ENCODE measurements at places on chromosomes 5 and 9.
A peak's percentile ranks its signal among the peaks of the same experiment; 100 is the strongest.

GRCh38 chr5:176608937-176609723, 826 bp downstream of the GPRIN1 start:
- DNase-seq, result peak; percentile 37

GRCh38 chr9:107350443-107350842, 67.4 kb downstream of the RAD23B start:
- no peak for DNase-seq

GRCh38 chr9:104798209-104798995, 34.5 kb downstream of the NIPSNAP3B start:
- DNase-seq, result no peak

- DNase-seq, result no peak
Observed at GRCh38 chr5:135643881-135644766, 65.3 kb upstream of the CXCL14 start.

- DNase-seq, result peak; percentile 86
Observed at GRCh38 chr9:101995231-101995630, 256.8 kb upstream of the GRIN3A start.

DNA sequence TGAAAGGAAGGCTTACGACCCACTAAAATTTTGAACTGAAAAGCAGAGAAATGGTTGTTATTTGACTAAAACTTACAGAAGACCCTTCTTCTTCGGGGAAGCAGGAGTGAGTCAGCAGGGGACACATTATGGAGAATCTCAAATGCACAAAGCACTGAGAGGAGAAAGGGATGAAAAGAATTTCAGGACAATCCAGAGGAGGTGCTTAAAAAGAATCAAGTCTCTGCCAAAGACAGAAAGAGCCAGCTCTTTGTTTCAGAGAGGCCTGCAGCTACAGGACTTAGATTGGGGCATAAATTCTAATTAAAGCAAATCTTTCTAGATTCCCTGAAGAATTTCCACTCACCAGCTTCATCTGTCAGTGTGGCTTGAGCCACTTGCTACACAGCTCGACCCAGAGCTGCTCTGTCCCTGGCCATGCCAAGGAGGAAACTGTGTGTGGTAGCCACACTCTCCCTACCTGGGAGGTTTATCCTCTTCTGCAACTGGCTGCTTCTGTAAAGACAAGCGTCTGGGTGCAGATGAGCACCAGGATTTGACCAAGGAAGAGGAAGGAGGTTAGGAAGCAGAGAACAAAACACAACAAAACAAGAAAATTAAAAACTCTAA, 89.9 kb downstream of the SEMA5A start:
- no peak for DNase-seq

DNA sequence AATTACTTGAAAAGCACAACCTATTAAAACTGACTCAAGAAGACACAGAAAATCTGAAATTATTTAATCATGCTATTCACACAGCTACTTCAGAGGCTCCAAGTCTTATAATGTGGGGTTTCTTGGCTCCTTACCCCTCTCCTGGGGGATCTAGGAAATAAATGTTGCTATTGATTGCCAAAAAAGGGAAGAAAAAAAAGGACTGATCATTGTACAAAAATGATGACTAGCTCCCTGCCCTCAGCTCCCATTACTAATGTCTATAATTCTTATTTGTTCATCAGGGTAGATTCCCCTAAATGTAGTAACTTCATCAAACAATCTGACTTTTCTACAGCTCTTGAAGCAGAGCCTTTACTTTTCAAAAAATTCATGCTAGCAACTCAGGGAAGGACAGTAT, 3.3 kb upstream of the SMC5 start:
- DNase-seq, result no peak

DNA sequence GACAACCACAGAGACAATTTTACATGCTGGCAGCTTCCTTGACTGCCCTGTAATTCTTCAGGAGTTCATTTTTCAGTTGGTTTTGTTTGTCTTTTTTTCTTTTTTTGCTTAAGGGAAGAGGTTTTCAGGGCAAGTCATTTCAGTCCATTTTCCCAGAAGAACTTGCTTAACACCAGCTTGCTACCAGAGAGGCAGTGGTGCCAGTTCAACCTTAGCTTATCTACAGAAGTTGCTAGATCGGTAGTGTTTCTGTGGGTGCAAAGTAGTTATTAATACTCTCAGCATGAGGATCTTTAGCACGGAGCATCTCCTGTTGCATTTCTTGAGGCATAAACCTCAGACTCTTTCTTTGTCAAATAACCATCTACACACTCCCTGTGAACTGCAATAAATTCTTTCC, 1.1 kb downstream of the SPEF2 start:
- no peak for DNase-seq

DNA sequence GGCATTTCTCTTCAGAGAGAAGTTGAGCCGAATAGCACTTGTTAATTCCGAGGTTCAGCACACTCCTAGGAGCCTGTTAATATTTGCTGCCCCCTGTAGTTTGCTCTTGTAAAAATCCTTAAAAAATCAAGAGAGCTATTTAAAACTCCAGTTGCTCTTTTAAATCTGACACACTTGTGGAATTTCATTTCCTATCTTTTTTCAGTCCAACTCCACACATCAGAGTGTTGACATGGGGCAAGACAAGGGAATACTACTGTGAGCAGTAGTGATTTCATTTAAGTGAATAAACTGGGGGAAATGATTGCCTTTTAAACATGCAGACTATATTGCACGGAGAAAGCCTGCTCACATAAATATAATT, 1096.3 kb upstream of the DMAC1 start:
- peak; percentile 46 for DNase-seq

DNA sequence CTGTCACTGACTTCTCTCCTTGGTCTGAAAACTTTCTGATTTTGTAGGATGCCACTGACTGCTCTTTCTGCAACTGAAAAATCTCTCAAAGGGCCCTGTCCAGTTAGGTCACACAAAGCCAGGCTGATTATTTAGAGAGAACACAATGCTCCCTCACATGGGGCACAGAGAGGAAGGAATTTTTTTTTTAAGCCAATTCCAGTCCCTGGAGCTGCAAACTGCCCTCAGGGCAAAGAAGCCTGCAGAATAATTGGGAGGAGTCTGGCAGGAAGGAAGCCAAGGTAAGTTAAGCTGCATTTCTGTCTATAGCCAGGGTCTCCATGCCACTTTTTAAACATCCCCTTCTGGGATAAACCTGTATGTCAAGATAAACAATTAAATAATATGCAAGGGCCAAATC, 305.5 kb downstream of the ZSWIM6 start:
- no peak for DNase-seq

- no peak for DNase-seq
Observed at GRCh38 chr5:29389993-29390392, 1803.5 kb upstream of the CDH6 start.

GRCh38 chr9:107274096-107274495, 9.0 kb upstream of the RAD23B start:
- DNase-seq, result no peak

GRCh38 chr5:133950821-133951612, 17.4 kb downstream of the C5orf15 start:
- no peak for DNase-seq

DNA sequence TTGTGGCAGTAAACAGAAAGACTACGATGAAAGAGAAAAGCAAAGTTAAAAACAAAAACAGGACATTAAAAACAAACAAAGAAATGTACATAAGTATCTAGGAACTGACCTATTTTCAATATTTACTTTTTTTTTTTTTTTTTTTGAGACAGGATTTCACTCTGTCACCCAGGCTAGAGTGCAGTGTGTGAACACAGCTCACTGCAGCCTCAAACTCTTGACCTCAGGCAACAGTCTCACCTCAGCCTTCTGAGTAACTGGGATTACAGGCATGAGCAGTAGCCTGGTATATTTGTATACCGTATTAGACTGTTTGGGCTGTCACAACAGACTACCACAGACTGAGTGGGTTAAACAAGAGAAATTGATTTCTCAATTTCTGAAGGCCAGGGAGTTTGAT, 1189.1 kb downstream of the CDH9 start:
- no peak for DNase-seq

GRCh38 chr9:38371495-38371894, 21.0 kb upstream of the ALDH1B1 start:
- no peak for DNase-seq

DNA sequence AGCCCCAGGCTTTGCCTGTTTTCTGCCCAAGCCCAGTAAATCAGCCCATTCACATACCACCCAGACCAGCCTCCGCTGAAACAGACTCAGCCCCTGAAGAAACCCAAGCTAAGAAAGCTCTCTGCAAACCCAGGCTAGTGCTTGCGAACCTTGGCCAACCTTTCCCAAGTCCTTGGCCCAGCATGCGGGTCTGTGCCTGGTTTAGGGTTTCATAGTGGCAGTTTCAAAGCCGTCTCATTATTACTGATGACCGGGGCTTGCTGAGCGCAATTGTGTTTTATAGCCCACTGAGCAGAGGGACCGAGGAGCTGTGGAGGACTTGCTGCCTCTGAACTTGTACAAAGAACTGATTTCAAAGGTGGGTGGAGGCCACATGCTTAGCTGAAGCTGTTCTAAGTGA, 584.3 kb downstream of the BNC2 start:
- DNase-seq, result no peak

GRCh38 chr9:111400564-111400898, 70.5 kb upstream of the OR2K2 start:
- DNase-seq, result peak; percentile 26

DNA sequence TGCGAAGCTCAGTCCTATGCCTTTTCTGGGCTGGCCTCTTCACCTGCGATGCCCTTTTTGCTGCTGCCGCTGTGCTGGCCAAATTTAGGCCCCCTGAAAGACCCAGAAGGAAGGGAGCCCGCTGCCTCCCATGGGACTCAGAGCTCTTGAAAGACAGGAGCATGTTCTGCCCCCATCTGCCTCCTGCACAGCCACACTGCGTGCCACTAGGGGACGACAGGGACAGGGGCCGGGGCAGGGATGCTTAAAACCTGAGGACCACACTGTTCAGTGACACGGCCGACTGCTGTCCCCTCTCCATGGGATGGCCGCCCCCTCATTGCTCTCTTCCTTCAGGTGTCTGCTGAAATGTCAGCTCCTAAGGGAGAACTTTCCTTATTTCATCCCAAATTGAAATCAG, 132.4 kb downstream of the ADAMTS2 start:
- no peak for DNase-seq

GRCh38 chr9:113160571-113160970, 9.8 kb downstream of the SLC31A2 start:
- DNase-seq, result no peak

- peak; percentile 45 for DNase-seq
Observed at GRCh38 chr9:124218438-124218982, 39.2 kb upstream of the NEK6 start.

GRCh38 chr9:110338143-110338542, 480 bp upstream of the TXNDC8 start:
- DNase-seq, result no peak

Measured in RKO (cell line).